D341Med (cell line): ENCODE measurements at places on chromosomes 2 and 18.

GRCh38 chr18:78632111-78632541, 347.5 kb upstream of the SALL3 start:
- no peak for DNase-seq

DNA sequence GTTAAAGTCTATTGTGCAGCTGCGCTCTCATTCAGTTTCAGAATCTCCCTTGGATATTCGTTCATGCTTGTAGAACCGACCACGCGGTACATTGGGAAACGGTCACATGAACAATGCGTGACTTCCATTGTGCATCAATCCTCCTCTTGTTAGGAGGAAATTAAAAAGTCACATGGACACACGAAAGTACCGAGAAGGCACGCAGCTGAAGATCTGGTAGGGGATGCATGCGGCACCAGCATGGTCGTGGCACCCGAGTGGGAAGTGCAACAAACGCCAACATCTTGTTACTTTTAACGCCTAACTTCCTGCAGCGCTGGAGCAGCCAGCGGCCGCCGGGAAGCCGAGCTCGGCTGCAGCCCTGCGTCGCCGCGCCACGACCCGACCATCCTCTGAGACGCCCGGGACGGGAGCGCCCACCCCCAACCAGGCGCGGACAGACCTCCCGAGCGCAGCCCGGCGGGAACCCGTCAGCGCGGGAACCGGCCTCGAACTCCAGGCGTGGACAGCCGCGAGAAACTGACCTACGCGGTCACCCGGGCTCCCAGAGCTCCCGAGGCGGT, 412 bp downstream of the OSBPL1A start:
- peak; percentile 80 for DNase-seq

DNA sequence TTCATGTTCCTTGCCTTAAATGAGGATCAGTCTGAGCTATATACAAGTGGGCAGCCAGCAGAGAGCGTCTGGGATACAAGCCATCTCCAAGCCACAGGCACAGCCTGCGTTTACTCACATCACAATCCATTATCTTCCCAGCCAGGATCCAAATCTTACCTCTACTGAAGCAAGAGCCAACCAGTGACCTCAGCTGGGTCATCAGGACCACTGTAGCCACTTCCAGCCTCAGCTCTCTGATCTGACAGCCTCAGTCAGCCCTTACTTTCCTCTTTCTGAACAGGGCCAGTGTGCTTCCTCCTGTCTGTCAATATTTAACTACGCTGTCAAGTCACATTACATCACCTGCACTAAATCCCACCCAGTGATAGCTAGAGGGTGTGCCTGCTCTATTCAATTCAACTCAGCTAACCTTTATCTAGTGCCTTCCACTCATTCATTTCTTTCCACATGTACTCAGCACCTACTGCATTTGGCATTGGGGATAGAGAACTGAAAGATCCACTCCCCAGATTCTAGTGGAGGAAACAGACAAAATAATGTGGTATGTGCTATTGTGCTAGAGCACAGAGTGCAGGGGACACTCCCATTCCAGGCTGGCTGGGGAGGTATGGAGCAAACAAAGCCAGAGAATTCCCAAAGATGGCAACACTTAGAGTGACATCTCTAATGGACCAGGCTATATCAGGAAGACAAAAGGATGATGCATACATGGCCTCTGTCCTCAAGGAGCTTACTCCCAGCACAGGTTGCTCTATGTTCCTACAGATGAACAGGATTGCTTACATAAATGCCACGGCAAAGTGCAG, 146.5 kb downstream of the NCKAP5 start:
- DNase-seq = no peak

GRCh38 chr2:233553366-233553765, 13.2 kb downstream of the USP40 start:
- no peak for DNase-seq

DNA sequence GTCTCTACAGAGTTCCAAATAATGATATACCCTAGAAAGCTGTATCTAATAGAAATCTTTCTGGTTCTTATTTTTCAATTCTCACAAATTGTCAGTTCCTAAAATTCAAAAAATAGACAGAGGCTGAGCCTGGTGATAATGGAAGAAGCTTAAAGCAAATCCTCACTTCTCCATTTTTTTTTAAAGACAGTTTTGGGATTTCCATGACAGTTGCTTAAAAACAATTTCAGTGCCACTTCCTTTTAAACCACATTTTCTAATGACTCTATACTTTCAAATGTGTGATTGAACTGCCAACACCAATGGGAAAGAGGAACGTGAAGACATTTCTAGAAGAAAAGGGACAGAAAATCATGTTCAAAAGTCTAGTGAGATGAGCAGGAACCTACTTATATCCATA, 4.0 kb downstream of the GKN2 start:
- no peak for DNase-seq

DNA sequence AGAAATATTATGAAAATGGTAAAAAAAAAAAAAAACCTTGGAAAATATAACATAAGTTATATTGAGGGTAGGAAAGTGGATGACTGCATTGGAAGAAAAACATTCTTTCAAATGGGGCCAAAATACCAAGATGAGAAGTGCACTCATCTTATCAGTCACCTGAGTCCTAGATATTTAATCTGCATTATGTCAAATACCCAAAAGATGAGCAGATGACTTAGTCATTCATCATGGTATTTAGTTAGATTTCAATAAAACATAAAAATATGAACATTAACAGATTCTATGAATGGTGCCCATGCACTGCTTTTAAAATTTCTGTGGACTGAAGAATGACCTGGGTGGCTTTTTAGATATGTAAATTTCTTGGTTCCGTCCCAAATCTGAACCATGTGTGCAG, 56.9 kb downstream of the HNMT start:
- DNase-seq = no peak

GRCh38 chr2:60407398-60407797, 146.1 kb downstream of the BCL11A start:
- no peak for DNase-seq

GRCh38 chr2:42964439-42965083, 172.2 kb upstream of the HAAO start:
- DNase-seq = no peak

DNA sequence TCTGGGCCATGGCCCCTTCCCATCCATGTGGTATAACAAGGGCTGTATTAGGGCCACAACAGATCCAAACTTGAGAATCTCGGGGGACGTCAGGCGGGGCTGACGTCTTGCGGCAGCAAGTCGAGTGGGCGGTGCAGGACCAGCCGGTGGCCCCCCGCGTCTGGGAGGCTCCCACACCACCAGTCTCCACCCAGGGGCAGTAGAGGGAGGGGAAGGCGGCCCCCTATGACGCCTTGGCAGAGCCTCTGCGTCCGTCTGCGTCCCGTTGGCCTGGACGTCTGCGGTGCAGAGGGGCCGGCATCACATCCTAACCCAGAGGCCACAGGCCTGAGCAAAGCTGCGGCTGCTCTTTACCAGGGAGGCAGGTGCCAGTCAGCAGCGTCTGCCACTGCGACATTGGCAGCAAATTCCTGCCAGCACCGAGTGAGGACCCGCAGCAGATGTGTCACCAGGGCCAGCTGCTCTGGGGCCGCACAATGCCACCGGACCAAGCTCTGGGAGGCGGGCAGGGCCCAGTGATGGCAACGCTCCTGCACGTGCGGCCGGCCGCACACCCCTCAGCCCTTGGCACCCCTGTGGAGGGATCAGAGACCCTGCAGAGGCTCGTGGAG, 73.8 kb downstream of the KCNG2 start:
- peak; percentile 40 for DNase-seq

GRCh38 chr2:57022496-57022895, 838.7 kb downstream of the CCDC85A start:
- no peak for DNase-seq

DNA sequence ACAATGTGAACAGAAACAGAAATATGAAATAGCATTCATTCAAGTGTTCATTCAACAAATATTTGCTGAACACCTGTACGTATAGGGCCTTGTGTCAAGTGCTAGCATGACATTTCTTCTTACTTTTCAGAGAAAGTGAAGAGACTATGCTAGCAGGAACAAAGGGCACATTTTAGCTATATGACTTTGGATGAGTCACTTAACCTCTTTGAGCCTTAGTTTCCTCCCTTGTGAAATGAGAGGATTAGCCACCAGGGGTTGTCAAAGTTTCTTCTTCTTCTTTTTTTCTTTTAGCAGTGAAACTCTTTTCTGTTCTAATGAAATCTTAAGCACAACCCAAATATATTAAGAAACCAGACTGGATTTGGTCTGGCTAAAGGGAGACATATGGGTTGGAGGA, 53.1 kb downstream of the FIGN start:
- no peak for DNase-seq

DNA sequence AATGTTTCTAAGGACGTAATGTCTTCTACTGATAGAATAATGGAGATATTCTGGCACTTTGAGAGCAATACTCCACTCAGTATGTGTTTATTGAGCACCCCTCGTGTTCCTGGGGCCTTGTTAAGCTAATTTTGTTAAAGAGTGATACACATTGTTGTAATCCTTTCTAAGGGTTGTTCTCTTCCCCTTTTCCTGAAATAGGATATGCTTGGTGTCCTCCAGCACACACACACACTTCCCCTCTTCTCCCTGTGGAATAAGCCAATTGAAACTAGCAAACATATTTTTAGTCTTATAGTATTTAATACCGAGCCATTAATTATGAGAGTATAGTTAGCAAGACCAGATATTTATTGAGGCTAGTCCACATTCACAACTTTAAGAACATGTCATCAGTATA, 114.1 kb downstream of the CRIM1 start:
- DNase-seq = no peak

- peak; percentile 94 for DNase-seq
These were observed at the start of gene DLGAP1 for GRCh38 chr18:4455113-4455811. TSS of gene DLGAP1 (minus strand) at chr18:4455307.

DNA sequence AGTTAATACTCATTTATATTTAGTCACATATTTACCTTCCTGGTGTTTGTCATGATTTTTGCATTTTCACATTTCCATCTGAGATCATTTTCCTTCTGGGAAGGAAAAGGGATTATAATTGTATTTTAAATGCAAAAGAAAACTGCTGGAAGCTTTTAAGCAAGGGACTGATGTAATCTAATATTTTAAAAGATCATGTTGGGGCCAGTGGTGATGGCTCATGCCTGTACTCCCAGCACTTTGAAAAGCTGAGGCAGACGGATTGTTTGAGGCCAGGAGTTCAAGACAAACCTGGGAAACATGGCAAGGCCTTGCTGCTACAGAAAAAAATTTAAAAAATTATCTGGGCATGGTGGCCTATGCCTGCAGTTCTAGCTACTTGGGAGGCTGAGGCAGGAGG, 149.0 kb downstream of the MIB1 start:
- DNase-seq = no peak

DNA sequence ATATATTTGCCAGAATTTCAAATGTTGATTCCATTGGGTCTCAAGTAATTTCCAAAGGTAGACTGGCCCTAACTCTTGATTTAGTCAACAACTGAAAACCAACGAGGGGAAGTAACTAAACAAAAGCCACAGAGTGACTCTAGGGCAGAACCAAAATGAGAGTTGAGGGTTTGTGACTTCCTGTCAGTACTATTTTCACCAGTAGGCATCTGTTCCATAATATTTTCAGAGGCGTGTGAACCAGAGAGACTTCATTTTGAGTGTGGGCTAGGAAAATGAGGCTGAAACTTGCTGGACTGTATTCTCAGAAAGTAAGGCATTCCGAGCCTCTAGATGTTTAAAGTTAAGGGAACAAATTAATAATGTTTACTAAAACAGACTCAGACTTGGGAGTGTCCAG, 70.6 kb downstream of the GDF7 start:
- DNase-seq = no peak

DNA sequence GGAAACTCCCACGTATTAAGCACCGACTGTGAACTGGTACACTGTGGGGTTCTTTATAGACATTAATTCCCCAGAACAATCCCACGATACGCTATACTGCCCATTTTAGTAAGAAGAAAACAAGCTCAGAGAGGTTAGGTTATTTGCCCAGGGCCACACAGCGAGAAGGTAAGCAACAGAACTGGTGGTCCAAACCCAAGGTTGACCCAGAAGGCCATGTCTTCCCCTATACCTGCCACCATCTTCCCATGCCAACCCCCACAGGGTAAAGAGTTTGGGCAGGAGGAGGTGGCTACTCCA, 69.9 kb downstream of the MARCO start:
- DNase-seq = no peak

GRCh38 chr2:139427164-139427563, 647.0 kb upstream of the NXPH2 start:
- DNase-seq = no peak

- DNase-seq = no peak
These were observed 13.0 kb downstream of the FER1L5 start for GRCh38 chr2:96655526-96655925.

DNA sequence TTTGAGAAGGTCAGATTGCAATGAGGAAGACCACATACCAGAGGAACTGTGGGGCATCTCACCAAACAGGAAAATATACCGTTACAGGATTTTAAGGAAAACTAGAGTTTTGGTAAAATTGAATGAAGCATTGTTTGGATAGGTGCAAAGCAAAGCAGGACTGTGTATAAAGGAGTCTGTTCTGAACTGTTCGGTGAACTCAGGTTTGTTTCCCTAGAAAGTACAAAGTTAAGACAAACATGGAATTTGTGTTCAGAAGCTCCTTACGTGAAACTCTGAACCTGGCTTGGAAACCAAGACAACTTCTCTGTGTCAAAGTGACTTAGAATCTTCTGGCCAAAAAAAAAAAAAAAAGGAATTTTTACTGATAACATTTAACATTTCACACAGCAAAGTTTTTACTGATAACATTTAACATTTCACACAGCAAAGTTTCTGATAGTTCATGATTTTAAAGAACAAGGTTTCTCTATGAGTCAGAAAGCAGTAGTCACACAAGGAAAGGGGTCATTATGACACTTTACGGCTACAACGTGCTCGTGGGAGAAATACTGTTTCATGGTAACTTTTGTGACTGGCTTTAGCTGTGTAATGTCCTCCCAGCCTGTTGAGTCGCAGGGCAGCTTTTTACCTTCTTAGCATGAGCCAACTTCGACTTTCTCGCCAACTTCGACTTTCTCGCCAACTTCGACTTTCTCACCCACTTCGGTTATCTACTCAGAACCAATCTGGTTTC, 21.2 kb upstream of the TET3 start:
- DNase-seq = no peak

- DNase-seq = no peak
These were observed 212.0 kb upstream of the ID2 start for GRCh38 chr2:8469709-8470493.

DNA sequence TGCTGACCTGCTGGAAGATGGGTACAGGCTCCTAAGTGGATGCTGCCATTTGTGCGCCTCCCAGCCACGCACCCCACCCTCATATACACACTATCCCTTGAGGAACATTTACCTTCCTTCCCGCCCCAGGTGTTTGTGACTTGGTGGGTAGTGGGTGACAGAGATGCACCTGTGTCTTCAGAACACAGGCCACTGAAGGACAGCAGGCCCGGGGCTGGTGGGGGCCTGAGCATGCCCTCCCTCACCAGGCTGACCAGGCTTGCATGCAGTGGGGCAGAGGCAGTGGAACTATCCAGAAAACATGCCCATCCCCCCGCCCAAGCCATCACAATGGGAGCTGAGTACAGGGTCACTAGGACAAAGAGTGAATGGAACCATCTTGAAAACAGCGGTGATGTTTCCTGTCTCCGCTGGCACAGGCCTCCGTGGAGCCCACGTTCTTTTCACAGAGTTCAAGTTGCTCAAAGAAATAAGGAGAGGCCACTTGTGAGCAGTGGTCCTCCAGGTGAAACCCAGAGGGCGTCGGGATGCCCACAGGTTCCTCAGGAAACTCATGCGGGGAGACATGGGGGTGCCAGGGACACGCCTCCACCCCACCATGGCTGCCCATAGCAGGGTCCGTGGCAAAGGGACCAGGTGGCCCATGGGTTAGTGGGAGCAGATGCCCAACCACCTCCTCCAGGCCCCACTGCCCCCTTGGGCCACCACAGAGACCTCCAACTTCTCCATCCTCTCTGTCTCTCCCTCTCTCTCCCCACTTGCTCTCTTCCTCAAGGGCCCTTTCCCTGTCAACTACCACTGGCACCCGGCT, 90.9 kb downstream of the MALT1 start:
- no peak for DNase-seq
